ENCODE measurements at places on chromosomes 16 and 17.
A peak's percentile ranks its signal among the peaks of the same experiment; 100 is the strongest.

GRCh38 chr16:87143661-87144121 lies 173.5 kb downstream of the C16orf95 start:
- DNase-seq: no peak

DNA sequence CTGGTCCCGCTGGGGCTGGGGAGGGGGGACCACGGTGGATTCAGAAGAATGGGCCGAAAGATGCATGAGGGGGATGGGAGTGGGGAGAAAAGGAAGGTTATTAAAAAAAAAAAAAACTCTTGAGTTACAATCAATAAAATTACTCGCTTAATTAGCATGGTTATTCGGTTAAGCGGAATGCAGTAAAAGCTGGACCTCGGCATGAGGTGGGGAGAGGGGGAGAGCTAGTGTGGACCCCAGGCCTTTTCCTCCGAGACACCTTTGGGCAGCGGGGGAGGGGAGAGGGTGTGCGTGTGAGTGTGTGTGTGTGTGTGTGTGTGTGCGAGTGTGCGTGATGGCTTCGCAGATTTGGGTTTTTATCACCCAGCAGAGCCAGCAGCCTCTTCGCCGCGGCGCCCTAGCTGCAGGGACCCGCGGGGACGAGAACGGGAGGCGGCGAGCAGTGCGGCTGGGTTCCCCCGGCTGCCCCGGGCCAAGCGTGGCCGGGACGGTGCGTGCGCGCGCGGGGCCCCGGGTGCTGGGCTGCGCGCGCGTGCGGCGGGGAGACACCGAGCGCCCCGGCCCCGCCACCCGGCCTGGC lies 3.7 kb downstream of the BAHCC1 start:
- DNase-seq: no peak

GRCh38 chr17:28189667-28190066 lies 129.3 kb upstream of the TMEM97 start:
- no peak for DNase-seq

GRCh38 chr17:44197980-44198720 lies 1.5 kb downstream of the ATXN7L3 start:
- DNase-seq: no peak

DNA sequence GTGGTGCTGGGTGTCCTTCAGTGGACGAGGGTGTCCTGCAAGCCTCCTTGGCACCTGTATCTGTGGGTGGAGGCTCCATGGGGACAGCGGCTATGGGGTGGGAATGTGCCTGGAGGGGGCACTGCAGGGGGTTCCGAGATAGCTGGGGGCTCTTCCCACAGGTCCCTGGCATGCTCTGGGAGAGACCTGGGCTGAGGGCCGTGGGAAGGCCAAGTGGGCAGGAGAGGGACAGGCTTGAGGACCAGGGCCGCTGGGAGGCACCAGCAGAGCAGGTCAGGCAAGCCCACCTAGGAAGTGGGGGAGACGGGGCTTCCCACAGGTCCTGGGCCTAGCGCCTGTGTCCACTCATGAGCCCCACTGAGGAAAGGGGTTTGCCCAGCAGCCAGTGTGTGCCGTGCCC lies 9.7 kb downstream of the LRRC75A start:
- no peak for DNase-seq

GRCh38 chr16:11561454-11561805 lies 25.3 kb downstream of the LITAF start:
- no peak for DNase-seq

- DNase-seq: no peak
Measured at GRCh38 chr16:85328676-85329058, 216.4 kb upstream of the CIBAR2 start.

- DNase-seq: no peak
Measured at GRCh38 chr17:53736516-53737240, 86.0 kb upstream of the KIF2B start.

DNA sequence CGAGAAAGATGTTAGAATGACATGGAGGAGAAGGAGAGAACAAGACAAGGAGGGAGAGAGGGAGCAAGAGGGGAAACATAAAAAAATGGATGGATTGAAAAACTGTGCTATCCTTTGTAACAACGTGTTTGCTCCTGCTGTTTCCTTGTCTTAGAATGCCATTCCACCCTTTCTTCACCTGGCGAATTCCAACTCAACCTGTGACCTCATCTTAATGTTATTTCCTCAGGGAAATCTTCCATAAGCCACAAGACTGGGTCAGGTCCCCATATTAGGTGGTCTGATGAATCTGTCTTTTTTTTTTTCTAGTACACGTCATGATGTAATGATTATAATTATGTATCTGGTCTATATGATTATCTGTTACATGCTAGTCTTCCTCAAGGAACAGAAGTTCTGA lies 195.0 kb upstream of the MAF start:
- no peak for DNase-seq

DNA sequence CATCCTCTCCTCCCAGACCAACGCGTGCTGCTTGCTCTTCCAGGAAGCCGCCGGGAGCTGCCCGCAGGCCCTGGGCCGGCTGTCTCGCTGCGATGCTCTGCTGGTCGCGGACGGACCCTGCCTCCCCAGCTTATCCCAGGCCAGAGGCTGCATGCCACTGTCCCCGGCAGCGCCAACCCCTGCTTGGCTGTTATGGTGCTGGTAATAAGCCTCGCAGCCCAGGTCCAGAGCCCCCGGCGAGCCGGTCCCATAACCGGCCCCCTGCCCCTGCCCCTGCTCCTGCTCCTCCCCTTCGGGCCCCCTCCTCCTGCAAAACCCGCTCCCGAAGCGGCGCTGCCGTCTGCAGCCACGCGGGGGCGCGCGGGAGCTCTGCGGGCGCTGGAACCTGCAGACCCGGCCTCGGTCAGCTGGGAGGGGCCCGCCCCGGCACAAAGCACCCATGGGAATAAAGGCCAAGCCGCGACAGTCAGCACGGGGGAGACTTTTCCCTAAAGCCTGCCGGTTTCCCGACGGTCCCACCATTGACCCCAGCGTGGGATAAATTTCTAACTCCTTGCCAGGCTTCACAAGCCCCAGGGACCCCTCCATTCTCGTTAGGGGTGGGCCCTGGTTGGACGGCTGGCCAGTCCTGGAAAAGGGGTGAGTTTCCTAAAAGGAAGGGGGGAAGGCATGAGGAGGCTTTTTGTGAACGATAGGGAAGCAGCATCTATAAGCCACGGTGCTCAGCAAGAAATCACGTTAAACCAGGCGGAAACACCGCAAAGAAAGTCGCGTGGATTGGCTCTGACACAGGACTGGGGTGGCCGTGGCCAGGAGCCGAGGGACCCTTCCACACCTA lies 11.2 kb downstream of the ENPP7 start:
- peak; percentile 74 for DNase-seq

DNA sequence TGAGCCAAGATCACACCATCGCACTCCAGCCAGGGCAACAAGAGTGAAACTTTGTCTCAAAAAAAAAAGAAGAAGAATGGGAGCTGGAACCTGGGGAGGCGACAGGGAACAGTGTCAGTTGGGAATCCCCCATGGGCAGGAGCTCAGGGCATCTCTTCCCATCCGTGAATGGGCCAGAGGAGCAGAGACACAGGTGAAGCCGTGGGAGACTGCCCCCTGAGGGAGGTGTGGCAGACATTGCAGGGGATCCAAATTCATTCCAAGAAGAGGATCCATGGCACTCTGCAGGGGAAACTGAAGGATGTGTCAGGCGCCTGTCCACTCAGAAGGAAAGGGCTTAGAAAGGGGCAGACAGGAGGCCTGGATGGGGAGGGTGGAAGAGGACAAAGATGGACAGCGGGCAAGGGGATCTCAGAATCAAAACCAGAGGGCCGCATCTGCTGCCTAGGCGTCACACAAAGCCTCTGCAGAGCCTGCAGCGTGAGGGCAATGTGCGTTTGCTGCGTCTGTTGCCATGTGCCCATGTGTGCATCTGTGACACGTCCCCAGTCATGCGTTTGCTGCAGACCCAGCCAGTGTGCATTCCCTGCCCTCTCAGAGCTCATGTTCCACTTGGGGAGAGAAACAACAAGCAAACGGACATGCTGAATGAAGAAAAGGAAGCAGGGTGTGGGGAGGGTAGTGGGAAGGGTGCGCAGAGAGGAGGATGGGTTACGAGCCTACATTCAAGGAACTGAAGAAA lies 30.6 kb upstream of the TNRC6C start:
- DNase-seq: no peak

DNA sequence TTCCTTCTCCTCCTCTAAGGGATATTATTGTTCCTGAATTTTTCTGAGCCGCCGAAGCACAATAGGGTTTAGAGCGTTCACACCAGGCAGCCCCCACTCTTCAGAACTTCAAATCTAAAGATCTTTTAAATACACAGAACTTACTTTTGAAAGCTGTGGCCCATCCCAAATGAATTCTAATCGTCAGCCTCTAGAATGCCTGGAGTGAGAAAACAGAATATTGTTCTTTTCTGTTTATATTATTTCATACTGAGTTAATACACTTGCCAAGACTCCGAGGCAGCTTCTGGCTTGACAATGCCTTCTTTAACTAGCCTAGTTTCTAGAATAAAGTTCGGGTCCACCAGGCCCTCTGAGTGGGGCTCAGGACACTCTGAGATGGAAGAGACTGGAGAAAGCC lies 405.6 kb downstream of the WWOX start:
- no peak for DNase-seq

GRCh38 chr17:72392056-72393010 lies 271.5 kb downstream of the SOX9 start:
- no peak for DNase-seq

DNA sequence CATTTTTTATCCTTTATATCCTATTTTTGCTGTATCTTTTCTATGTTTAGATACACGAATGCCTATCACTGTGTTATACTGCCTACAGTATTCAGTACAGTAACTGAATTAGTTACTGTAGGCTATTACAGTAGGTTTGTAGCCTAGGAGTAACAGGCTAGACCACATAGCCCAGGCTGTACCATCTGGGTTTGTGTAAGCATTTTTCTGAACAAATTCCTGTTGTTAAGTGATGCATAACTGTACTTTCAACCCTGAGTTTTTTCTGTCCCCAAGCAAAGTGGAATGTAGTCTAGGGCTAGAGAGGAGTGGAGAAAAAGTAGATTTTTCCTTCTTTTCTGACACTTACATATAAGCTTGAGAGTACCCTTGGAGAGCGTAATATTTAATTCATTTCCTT lies 282.1 kb downstream of the HS3ST3B1 start:
- DNase-seq: no peak

GRCh38 chr17:64574646-64575045 lies 67.9 kb downstream of the CEP95 start:
- DNase-seq: no peak

GRCh38 chr16:61564716-61565115 lies 471.5 kb downstream of the CDH8 start:
- DNase-seq: no peak

GRCh38 chr16:3112058-3112880 lies at the start of gene ZNF205:
TSS of gene ZNF205 (plus strand) at chr16:3112586. CDS start at chr16:3113431, 845 bp downstream.
- no peak for DNase-seq

DNA sequence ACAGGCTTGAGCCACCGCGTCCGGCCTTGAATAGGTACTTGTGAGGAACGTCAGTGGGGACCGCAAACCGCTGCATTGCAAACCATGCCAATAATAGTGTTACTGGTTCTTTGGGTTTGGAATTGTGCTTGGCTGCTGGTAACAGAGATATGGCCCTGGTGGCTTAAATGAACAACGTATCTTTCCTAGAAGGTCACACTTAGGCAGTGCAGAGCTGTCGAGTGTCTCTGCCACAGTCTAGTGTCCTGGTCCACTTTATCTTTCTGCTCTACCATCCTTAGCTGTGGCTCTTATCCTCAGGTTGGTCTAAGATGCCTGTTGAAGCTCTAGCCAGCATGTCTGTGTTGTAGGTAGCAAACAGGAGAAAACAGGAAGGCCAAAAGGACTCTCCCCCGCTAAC lies 262.1 kb downstream of the SNX29 start:
- no peak for DNase-seq

GRCh38 chr17:82732118-82732743 lies 3.2 kb upstream of the FN3K start:
- DNase-seq: no peak

DNA sequence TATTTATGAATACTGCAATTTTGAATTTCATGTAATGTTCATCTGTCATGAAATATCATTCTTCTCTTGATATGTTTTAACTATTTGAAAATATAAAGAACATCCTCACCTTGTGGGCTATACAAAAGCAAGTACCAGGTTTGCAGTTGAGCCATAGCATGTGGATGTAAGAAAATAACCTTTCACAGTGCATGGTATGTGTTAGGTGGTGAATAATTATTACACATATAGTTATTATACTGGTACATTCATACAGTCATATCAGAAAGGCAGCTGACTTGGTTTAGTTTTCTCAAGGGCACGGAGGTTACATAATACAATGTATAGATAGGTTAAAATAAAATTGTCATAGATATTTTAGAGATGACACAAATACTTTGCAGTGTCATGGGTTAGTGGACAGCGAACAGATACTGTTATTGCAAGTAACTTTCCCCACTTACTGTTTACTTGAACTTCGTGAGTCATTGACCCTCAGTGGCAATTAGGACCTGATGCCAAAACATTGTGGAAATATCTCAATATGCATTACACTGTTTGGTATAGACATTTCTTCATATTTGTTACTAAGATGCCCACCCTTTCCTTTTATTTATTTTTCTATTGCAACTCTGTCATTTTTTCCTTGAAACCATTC lies 445.4 kb upstream of the GOT2 start:
- no peak for DNase-seq

GRCh38 chr16:30842971-30843370 lies 50.9 kb downstream of the BCL7C start:
- no peak for DNase-seq

DNA sequence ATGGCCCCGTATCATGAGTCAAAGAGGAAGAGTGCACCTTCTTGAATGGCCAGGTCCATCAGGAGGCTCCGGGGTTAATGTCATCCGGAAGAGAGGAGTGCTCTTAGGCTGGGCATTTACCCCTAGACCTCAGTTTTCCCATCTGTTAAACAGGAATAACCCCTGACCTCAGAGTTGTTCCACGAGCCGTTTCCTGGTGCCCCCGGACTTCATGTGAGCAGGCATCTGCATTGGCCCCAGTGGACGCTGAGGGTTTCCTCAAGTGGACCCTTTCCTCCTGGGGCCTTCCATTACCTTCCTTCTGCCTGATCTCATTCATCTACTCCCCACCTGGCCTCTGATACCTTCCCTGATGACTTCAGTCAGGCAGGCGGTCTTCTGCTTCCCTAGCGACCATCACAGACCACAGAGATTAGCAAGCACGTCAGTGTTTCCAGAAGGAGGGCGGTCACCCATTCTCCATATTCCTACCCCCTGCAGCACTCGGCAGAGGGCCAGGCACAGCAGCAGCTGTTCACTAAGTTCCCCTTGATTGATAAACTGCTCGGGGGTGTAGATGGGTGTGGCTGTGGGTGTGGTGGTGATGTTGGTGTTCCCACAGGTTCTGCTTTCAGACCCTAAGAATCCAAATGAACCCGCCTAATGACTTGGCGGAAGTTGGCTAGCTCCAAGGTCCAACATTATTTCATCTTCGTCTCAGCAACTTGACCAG lies 346.6 kb upstream of the TNRC6C start:
- no peak for DNase-seq

GRCh38 chr16:81435103-81435502 lies 9.5 kb upstream of the CMIP start:
- DNase-seq: no peak

- DNase-seq: no peak
Measured at GRCh38 chr16:86248310-86248905, 261.9 kb upstream of the FOXF1 start.

- no peak for DNase-seq
Measured at GRCh38 chr17:18187821-18188761, 4.5 kb downstream of the ALKBH5 start.

Measured in memory B cell (primary cell).